Stimulated activated CD4-positive, alpha-beta T cell treated with anti-CD3 and anti-CD28 coated beads, Interleukin-2, amount 100 ng/mL, for 48 hours (primary cell): ENCODE measurements at places on chromosomes 6 and 20.

- no peak for DNase-seq
These were observed 39.4 kb downstream of the TBC1D7 start for GRCh38 chr6:13288969-13289391.

- DNase-seq, result no peak
These were observed 11.9 kb upstream of the PLAGL1 start for GRCh38 chr6:144019929-144020328.

DNA sequence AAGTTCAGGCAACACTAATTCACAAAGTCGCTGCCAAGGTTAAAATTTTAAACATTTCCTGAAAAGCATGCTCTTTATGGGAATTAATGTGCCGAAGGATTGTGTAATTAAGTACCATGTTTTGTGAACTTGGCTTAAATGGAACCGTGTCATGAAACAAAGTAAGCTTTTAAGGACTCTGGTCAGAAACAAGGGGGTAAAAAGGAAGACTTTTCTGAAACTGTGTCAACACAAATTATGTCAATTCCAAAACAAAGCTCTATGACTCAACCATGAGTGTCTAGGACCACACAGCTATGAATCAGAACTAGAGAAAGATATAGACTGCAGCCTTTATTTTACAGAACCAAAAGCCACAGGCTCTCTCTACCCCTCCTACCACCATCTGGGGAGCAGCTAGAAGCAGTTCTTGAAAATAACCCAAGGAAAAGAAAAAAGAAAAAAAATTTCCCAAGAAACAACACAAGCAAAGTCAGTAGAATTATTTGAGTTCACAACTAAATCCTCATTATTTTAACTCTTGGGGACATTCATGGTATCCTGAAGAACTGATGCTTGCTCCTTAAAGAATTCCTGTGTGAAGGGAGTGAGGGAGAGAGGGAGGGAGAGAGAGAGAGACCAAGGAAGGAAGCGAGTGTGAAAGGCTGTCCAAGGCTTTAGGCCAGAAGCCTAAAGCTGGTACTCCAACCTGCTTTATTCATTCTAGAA, 81.9 kb downstream of the ZMYND8 start:
- peak; percentile 13 for DNase-seq

- DNase-seq, result no peak
These were observed 3.2 kb downstream of the RIMS4 start for GRCh38 chr20:44807051-44807683.

DNA sequence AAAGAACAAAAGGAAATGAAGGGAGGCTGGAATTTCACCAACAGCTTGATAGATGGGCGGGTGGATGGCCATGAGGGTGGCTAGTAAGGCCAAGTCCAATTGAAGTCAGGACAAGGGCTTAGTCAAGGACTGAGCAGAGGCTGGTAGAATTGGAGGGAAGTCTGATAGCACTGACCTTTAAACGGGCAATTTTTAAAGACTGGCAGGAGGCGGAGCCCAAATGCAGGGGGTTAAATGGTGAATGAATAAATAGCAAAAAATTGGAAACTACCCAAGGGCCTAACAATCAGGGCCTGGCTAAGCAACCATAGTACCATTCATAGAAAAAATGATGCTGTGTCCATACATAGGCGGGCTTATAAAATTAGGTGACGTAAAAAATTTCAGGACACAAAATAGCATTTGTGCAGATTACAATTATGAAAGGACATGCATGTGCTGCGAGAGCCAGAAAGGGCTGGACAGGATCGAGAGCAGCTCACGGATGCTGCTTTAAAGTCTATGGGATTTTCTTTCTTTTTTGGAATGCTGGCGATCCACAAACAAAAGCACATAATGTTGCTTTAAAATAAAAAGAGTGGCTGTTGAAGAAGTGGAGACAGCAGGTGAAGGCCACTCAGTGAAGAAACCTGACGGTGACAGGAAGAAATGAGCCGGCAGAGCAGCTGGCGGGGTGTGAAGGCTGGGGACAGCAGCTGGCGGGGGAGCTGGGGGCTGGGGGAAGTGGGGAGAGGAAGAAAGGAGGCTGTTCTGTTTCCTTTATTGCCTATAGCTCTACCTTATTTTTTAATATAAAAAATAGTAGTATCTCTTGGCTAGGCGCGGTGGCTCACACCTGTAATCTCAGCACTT, 42.8 kb upstream of the TAF8 start:
- DNase-seq, result no peak

GRCh38 chr6:105781248-105781647, 304.9 kb upstream of the PRDM1 start:
- peak; percentile 18 for DNase-seq

- no peak for DNase-seq
These were observed 83.0 kb upstream of the RPS6KA2 start for GRCh38 chr6:166710084-166710483.

GRCh38 chr6:28953039-28953584, 29.3 kb upstream of the TRIM27 start:
- DNase-seq, result peak; percentile 66

DNA sequence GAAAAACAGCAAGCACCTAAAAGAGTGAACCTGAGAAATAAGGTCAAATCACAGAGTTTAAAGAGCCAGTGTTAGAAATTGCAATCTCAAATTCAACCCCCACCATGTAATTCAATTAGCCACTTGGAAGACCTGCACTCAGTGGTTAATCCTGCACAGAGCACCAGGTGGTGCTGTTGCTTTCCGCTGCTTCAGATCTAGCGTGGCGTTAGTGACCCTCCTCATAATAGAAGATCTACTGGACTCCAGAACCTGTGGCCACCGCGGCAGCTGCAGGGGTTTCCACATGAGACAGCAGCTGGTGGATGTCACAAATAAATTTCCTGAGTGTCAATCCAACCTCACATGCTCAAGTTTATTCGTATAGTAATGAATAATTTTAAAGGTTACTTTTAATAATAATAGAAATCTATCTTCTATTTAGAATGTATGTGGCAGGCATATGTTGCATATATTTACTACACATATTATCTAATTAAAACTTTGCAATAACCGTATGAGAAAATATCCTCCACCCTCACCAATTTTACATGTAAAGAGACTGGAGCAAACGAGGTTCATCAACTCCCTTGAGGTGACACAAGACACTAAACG, 84.4 kb downstream of the SYNE1 start:
- DNase-seq, result peak; percentile 5
